Cerebellum (tissue), 4 donors: ENCODE measurements at places on chromosomes 3 and 15.

GRCh38 chr3:61520966-61521628 is 40.3 kb upstream of the PTPRG start:
- DNase-seq, result no peak

DNA sequence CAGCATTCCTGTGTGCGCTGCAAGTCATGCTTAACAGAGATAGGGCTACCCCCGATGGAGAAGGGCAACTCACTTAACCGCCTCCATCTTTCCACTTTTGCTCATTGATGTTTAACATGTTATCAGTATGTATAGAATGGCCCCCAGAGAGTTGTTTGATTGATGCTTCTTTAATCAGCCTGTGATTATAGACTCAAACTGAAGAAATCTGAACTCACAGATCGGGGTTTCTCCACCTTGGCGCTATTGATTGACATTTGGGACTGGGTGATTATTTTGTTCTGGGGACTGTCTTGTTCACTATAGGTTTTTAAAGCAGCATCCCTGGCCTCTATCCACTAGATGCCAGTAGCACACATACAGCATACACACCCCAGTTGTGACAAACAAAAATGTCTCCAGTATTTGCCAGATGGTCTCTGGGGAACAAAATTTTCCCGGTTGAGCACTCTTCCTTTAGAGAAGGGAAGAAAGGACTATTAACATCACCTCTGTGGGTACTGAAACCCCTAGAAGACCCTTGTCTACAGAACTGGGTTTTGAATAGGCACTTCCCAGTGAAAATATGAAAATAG is 54.4 kb downstream of the LARS2 start:
- DNase-seq, result no peak

DNA sequence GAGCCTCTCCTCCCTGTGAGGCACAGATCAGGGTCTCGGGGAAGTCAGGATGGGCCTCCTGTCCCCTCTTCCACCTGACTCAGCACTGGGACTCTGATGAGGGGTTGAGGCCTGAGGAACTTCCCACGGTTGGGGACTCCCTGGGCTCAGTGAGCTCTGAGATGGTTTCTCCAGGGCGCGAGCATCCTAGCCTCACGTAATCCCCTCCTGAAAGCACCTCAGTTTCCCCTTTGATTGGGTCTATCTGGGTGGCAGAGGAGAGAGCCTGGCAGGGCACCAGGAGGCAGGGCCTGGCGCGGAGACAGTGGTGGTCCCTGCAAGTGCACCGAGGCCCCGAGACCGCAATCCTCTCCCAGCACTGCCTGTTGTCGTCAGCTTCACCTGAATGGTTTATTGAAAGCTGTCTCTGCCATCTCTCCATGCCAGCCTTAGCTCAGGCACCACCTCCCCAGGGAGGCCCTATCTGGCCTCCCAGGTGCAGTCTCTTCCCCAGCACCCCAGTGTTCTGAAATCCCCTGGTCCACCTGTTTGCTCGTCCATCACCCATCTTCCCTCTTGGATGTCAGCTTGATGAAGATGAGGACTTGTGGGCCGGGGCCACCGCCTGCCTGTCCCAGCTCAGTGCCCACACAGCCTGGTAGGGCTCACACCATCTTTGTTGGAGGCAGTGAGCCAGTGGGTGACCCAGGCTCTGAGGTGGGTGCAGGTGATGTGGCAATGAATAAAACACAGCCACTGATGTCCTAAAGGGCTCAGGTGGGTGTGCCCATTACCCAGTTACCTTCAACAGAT is 52.2 kb upstream of the PCSK6 start:
- DNase-seq, result no peak

GRCh38 chr3:122576174-122576940 is 1.1 kb upstream of the PARP15 start:
- no peak for DNase-seq
